ENCODE measurements at places on chromosomes 11 and 22.
A peak's percentile ranks its signal among the peaks of the same experiment; 100 is the strongest.

DNA sequence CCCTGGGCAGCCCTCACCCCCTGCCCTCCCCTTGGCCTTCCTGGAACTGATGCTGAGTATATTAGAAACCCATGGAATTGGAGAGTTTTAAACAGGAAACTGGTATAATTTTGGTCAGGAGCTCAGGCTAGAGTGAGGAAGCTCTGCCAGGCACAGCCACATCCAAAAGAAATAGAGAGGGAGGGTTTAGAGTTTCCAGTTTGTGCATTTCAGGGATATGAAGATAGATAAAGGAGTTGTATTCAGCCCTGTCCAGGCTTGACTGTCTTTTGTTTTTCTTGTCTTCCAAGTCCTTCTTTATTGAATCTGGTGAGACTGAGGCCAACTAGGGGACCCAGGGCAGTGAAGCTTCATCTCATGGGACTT is 71.8 kb downstream of the TSPAN18 start:
- no peak for DNase-seq

DNA sequence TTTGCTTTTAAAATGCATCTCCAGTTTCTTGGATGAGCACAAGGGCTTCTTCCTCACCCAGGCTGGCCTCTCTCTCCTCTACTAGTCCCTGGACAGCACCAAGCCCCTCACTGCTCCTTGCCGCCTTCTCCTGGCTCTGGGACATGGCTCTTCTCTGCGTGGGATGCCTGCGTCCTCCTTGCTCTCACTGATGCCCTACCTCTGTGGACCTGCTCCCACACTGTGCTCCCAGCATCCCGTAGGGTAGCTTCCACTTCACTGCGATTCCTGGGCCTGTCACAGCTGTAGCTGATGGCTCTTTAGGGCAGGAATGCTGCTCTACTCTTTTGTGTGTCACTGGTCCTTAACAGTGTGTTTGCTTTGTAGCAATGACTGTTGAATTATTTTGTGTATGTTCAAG is 136.3 kb downstream of the SNX19 start:
- DNase-seq, result no peak

- DNase-seq, result no peak
Observed at GRCh38 chr22:44805711-44806110, 53.3 kb downstream of the ARHGAP8 start.

DNA sequence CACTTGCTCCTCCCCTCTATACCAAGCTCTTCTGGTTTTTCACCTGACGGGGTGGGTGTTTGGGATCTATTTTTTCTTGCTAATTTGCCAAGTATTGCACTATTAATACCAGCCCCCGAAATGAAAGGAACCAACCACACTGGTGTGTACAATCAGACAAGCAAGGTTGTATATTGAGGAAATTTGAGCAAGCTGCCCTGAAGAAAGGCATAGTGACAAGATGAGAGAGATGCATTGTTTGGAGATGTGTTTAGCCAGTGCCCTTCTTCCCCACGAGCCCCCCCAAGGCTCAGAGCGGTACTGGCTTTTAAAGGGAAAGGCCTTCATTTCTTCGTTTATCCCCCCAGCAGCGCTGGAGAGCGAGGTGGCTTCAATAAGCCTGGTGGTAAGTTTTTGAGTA is 15.2 kb upstream of the GAS2L1 start:
- no peak for DNase-seq

DNA sequence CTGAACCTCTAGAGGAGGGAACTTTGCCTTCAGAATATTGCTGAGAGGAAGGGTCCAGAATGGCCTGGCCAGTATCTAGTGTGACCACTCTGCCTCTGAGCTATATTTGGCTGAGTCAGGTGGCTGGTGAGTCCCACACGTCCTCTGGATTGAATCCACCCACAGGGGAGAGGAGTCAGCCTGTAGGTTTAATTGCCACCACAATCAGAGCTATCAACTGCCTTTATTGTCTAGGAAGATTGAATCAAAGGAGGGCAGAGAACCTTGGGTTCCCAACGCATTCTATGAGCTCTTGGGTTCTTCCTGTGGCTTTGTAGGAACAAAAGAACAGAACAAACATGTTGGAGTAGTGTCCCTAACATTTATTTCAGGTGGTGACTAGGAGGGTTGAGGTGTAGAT is 67.7 kb downstream of the ST3GAL4 start:
- DNase-seq, result no peak

DNA sequence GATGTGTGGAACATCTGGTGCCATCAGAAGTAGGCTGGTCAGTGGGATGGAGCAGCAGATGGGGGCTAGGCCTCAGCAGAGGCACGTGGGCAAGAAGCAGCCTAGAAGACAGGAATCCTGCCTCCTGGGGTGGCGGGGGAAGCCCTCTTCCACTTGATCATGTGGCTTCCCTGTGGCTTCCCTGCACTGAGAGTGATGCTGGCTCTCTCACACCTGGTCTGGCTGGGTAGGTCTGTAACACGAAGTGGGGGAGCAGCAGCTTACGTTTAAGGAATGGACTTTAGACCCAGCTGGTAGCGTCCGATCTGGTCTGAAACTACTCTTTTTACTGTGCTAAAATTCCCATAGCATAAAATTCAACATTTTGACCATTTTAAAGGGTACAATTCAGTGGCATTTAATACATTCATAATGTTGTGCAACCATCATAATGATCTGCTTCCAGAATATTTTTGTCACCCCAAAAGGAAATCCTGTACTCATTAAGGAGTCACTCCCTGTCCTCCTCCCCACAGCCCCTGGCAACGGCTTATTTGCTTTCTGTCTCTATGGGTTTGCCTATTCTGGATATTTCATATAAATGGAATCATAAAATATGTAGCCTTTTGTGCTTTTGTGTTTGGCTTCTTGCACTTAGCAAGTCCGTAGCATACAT is 21.7 kb downstream of the PTPN5 start:
- no peak for DNase-seq

DNA sequence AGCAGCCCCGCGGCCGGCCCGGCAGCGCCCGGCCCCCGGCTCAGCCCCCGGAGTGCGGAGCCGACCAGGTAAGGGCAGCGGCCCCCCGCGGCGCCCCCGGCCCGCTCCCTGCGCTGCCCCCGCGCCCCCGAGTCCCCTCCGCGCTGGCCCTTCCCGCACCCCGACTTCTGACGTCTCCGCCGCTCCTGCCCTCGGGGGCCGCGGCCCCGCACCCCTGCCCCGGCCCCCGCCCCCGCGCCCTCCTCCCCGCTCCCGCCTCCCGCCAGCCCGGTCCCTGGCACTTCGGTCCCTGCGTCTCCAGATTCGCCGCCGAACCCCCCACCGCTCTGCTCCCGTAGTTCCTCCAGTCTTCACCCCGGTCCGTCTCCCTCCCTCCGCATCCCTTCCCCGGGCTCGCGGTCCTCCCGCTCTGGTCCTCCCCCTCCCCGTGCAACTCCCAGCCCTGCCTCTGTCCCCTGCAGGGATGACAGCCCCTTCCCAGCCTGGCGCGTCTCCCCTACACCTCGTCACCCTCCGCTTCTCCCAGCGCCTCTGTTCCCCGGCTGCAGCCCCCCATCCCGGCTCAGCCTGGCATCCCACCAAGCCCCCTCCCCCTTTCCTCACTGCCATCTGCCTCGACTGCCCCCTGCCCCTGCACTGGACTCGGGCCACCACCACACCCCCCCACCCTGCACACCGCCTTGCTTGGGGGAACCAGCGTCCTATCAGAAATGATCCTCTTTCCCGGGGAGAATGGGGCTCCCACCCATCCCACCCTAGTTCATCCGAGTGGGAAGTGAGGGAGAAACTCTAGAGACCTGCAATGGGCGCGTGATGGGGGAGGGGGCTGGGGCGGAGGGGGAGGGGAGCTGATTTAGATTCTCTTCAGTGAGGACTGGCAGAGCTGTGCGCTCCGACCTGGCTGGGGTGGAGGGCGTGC is 531 bp downstream of the GRIK4 start:
- DNase-seq, result no peak

GRCh38 chr22:47129902-47130635 is 367.6 kb downstream of the TBC1D22A start:
- no peak for DNase-seq

- no peak for DNase-seq
Observed at GRCh38 chr22:38074181-38075104, 9.5 kb downstream of the SLC16A8 start.

- no peak for DNase-seq
Observed at GRCh38 chr11:70908223-70908622, 344.2 kb downstream of the SHANK2 start.

DNA sequence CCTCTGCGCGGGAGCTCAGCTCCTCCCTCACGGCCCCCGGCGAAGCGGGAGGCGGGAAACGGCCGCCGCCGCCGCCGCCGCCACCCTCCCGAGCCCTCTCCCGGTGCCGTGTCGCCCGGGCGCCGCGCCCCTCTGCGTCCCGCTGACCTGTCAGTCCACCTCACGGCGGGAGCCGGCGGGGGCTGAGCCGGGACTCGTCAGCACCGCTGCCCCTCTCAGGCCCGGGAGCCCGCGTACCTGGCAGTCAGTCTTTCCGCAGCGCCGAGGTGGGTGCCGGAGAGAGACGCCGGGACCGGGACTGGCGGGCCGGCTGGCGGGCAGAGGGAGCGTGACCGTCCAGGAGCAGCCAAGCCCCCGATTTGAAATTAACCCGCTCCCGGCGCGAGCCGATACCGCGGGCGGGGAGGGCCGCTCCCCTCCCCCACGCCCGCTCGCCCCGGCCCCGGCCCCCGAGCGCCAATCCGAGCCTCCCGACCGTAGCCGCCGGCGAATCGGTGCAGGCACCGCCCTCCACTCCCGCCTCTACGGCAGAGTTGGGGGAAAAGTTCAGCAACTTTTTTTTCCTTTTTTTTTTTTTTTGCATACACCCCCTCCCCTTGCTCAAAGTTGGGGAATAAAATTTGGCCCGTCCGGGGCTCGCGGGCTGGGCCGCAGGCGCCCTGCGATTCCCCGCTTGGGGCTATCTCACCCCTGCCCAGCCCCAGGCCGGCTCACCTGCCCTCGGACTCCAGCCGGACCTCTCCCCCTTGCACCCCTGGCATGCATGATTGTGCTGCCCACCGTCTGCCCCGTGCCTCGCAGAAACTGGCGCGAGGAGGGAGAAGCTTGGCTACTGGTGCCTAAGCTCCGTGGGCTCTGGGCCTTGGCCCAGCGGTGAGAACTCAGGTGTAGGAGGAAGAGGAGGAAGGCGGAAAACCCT is 774 bp upstream of the E2F8 start:
- no peak for DNase-seq

DNA sequence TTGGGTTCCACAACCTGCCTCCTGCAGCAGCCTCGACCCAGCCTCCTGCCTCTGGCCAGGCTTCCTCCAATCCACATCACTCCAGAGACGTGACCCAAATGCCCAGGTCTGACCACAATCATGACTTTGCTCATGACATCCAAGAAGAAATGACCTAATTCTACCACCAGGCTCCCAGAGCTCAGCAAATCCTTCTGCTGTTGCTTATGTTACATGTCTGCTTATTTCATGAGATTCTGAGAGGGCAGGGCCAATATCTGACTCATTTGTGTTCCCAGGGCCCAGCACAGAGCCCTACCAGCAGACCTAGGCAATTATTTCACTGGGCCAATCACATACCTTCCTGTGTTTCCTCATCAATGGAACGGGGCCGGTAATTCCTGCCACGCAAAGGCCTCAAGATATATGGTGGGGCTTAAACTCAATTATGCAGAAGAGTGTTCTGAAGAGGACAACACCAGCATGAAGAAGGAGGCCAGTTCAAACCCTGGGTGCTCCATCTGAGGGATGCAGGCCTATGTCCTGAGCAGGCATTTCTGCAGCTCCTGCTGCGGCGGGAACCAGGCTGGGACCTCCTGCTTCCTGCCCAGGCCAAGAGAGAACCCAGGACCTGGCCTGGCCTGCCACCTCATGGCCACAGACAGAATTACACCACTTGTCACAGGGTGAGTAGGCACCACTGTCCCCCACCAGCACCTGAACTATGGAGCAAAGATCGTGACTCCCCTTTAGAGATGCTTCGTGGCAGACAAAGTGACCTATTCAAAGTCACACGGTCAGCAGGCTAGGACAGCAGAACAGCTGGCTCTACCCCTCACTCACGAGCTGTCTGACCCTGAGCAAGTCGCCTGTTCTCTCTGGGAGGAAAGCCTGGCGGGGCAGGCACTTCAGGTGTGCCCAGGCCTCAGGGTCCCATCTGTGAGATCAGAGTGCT is 5.9 kb downstream of the CENPM start:
- DNase-seq, result peak; percentile 66

DNA sequence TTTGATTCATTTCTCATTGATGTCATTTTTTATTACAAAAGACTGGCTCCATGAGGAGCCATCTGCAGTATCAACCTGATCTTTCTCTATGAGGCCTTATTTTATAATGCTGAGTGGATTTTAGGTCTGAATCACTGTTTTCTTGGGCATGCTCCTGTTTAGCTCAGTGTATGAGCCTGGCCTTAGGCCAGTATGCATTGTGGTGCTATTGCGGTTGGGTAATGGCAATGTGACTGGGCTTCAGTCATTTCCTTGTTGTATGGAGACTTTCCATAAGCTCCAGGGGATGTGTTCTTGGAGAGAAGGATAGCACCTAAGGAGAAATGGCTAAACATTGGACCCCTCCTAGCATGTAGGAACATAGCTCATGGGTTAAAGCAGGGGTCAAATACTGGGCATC is 293.2 kb downstream of the NELL1 start:
- DNase-seq, result no peak

DNA sequence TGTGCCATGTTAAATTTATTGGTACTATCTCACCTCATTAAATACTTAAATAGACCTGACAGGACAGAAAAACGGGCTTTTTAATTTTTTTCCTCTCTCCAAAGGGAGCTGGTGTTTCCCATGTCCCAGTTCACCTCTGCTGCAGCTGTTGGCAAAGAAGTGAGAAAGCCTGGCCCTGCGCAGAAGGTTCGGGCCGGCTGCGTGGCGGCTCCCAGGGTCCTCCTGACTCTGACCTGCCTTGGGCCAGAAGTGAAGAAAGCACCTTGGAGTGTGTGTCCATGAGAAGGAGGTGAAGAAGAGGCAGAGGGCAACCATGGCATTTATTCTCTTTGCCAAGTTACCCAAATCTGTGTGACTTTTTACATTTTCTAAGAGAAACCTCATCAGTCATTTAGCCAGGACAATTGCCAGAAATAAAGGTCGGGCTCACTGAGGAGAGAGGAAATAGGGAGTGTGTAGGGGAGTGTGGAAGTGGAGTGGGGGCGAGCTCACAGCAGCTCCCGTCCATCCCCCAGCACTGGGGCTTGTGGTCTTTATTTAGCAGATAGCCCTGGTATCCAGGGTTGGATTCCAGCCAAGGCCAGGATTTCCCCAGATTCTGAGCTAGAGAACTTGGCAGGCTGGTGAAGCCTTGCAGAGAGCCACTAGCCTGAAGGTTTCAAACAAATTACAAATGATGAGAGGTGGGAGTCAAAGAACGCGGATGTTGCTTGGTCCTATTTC is 102.4 kb upstream of the CADM1 start:
- no peak for DNase-seq

DNA sequence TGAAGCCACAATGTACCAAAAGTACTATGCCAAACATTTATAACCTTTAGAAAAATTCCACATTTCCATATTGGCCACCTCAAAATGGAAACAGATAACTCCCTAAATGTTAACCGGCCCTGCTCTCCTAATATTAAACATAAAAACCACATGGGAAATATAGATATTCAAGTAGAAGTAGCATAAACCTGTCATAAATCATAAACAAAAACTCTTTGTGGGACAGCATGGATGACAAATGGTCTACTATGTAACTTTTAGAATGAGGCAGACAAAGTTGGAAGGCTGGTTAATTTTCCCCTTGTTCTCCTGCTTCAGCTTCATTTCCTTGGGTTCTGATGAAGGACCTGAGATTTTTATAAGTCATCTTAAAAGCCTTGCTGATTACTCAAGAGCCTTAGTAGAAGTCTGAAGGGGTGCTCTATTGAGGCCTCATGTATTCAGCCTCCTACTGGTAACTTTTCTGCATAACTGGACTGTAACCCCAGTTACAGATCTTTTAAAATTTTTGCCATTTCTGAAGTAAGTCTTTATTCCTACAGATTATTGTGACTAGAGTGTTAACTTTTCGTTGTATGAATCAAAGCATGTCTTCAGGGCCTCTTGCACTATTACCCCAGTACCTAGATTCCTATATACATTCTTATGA is 116.4 kb downstream of the STIM1 start:
- DNase-seq, result no peak
